ENCODE measurements at places on chromosomes 1 and 21.

DNA sequence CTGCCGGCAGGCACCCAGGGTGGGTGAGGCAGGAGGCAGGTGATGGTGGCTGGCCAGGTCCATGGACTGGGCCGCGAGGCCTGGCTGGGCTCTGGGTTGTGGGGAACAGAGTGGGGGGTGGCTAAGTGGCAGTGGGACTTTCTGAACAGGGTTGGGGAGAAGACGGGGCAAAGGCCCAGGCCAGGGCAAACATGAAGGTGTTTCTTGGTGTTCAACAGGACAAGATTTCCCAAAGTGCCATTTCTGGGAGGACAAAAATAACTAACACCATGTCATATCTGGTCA lies 26.8 kb downstream of the STUM start:
- no peak for DNase-seq

- no peak for DNase-seq
These were observed 85.9 kb downstream of the ROR1 start for GRCh38 chr1:63859480-63860275.

DNA sequence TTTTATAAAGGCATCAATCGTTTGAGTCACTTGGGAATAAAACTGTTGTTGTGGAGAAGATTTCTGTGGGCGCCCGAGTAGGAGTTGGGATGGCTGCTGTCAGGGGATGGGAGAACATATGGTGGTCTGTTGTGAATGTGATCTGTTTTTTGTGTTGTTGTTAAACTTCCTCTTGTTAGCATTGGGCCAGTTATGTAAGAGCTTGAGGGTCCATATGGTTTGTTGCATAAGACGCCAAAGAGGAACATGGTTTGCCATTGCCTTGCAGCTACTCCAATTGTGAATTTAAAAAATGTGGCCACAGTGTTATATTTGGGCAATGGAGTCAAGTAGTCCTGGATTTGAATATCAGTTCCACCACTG lies 136.1 kb upstream of the JUN start:
- no peak for DNase-seq

- DNase-seq, result no peak
These were observed 50.4 kb downstream of the CD34 start for GRCh38 chr1:207860531-207860930.

- no peak for DNase-seq
These were observed 8.7 kb downstream of the RGS18 start for GRCh38 chr1:192167011-192167410.

DNA sequence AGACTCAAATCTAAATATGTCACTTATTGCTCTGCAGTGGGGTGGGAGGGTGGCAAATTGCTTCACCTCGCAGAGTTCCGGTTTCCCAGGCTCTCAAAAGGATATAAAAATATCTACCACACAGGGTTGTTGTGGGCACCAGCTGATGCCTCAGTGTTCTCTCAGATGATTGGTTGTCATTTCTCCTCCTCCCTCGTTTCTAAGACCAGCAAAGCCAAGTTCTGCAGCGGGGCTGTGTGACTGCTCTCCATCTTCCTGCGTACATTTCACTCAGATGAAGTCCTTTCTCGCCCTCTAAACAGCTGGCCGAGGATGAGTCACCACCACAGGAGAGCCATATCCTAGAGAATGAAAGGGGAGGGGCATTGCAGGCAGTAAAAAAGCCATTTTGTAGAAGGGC lies 35.0 kb upstream of the VWA5B1 start:
- no peak for DNase-seq

DNA sequence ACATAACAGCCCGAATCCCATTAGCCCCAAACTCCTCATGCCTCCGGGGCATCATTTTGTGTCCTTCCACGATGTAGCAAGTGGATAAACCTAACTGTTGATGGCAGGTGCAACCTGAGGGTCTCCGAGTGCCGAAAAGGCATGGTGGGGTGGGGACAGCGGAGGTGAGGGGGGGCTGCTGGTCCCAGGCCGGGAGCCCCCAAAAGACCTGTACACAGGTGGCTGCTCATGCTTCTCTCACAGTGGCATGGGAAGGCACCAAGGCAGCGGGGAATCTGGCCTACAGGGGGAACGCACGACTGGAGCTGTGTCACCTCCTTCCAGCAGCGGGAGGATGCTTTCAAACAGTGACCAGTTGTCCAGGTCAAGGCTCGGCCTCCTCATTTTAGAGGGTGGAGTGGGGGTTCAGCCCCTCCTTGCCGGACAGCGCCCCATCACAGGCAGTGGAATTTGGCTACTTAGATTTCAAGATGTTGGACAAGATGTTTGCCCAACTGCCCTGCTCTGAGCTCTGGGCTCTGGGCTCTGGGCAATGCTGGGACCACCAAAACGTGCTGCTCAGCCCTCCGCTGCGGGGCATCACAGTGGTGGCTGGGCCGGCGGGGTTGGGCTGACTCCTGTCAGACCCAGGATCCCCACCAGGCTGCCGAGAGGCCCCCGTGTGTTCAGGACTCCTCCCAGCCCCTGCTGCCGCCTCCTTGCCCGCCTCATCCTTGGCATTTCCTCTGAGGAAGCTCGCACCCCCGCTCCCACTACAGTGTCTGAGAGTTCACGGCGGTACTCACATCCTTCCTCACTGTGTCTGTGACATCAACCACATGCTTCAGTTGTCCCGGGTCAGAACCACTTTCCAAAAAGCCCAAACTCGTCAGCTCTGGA lies 7.6 kb downstream of the DNMT3L start:
- peak; percentile 13 for DNase-seq

DNA sequence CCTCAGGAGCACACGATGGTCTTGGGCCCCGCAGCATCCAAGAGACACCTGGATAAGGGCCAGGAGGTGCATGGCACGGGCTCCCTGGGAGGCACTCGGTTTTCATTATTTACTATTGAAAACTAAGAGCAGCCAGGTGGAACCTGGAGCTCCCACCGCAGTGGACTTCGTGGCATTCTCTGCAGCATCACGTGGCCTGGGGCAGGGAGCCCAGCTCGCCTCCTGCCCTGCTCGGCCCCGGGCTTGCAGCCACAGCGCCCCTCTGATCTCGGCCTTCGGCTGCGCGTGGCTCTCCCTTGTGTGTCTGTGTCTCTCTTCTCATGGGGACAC lies 121.6 kb downstream of the SIK1 start:
- DNase-seq, result no peak

DNA sequence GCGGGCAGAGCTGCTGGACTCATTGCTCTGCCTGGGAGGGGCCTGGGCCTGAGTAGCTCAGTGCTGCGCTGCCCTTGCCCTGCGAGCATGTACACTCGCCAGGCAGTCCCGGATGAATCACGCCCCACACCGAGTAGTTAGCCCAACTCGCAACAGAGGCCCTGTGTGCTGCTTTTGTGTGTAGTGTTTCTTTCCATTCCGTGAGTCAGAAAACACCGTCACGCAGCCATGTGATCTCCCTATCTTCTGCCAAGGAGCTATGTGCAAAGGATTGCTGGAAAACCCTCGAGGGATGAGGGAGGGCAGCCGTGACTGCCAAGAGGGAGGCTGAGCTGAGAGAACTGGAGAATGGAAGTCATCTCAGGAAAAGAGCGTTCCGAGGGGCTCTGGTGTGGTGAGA lies 37.3 kb downstream of the NENF start:
- no peak for DNase-seq

- DNase-seq, result no peak
These were observed 633.8 kb downstream of the NCAM2 start for GRCh38 chr21:21631961-21632360.

DNA sequence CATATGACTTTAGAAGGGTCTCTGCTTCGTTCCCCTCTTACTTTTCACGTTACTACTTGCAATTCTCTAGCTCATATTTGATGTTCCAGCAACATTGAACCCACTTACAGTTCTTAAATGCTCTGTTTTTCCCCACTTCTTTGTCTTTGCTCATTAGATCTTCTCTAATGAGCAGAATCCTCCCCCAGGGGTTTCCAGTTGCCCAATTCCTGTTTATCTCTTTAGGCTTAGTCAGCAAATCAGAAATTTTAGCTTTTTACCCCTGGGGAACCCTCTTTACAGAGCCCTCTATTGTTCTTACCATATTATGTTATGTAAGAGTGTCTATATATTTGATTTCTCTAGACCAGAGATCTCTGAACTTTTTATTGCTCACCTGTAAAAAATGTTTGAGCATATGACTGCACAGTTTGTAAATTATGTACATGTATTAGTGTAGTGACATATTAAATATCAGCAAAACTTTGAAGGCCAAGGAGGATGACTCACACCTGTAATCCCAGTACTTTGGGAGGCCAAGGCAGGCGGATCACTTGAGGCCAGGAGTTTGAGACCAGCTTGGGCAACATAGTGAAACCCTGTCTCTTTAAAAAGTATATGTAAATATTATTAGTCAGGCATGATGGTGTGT lies 71.4 kb downstream of the FNBP1L start:
- no peak for DNase-seq

- DNase-seq, result no peak
These were observed 103.3 kb upstream of the FGGY start for GRCh38 chr1:59193443-59194093.

DNA sequence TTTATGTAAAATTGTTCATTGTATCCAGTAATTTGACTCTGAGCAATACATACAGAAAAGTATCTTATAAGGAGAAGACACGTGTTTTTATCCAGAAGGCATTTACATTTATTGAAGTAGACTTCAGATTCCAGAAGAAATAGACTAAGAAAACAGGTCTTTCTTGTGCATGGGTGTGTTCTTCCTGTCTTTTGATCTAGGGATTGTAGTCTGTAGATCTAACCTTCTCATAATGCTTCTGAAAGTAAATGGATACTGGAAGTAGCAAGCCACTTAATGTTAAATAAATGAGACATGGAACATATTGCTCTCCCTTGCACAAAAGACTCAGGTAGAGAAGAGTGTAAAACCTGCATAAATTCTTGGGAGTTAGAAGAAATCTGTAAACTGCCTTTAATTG lies 853.2 kb upstream of the B3GALT2 start:
- no peak for DNase-seq

DNA sequence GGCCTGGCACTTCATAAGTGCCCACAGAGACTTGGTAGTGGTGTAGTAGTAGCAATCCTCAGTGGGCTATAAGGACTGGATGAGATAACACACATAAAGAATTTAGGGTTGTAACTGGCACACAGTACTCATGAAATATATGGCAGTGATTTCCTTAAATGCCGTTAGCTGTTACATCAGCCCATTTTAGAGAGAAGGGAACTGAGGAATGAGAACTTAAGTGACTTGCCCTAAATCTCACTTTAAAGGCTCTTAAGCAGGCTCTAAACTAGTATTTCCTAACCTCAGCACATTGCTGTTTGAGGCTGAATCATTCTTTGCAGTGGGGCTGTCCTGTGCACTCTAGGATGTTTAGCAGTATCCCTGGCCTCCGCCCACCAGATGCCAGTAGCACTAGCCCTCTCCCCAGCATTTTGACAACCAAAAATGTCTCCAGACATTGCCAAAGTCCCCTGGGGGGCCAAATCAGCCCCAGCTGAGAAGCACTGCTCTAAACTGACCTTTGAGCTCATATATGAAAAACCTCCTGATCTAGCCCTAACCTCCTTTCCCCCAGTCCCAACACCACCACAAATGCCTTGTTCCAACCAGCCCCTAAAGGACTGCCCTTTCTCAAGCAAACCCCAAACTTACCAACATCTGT lies 11.6 kb downstream of the CAMK2N1 start:
- no peak for DNase-seq

DNA sequence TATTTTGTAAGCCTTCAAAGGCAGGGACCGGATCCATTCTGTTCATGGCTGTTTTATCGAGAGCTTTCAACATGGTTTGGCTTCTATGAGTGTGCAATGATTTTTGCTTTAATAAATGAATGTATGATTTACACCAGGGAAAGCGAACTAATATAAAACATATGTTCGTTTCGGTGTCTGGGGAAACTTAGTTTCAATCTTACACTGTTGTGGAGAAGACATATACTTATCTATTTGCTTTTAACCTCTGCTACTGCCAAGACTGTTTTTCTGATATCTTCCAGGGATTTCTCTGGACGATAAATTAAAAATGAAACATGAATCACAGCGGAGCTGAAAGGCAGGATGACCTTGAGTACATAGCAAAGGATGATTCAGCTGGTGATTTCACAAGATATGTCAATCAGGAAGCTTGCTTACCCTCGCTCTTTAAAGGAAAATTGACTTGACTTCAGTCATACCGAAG lies 14.7 kb upstream of the CYYR1 start:
- DNase-seq, result no peak

DNA sequence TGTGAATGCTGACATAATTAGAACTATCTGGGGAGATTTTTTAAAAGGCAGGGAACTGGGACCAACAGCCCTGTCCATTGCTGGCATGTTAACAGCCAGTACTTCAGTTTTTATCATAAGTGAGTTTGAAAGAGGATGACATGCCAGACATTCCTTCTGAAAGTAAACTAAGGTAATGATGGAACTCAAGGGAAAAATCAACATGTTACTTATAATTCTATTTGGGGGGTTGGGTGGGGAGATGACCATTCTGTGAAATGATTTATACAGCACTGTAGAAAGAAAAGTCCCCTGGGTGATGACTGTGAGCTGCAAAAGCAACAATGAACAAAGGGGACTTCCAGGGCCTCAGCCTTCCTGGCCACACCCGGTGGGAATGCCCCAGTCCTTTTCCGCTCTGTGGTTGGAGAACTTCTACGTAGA lies 5.4 kb upstream of the LAMC2 start:
- no peak for DNase-seq

DNA sequence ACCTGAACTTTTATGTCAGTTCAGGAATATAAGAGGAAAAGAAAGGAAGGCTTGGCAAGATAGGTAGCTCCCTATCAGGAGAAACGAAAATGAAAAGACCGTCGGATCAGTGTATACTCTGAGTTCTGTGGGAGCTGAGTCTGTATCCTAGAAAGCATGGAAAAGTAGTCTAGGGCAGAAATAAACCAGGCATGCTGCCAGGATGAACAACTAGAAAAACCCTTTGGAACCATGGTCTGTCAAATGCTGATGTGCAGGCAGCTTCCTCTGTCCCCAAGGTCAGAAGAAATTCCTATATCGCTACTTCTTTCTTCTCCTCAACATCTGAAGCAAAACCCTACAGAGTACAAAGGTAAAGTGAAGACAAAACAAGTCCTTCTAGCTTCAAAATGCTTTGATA lies 268.8 kb downstream of the ST6GALNAC3 start:
- no peak for DNase-seq

DNA sequence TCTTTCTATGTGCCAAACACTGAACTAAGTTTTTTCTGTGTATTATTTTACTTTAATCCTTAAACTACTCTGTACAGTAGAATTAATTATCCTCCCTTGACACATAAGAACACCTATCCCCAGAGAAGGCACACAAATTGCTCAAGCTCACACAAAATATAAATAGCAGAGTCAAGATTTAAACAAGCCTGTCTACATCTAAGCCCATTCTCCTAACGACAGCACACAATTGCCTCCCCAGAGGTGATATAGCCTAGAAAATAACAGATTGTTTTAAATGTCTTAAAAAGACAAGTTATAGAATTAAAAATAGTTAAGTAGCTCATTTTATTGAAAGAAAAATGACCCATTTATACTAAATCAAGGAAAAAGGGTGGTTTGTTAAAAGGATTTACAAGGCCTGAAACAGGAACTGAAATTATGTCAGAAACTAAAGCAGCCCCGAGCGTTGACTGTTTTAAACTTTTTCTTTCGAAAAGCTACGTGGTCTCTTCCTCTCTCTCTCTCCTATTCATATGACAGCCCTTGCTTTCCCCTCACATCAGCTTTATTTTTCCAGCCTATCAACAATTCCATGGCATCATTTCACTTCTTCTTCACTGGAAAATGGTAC lies 30.5 kb downstream of the TNFSF18 start:
- no peak for DNase-seq

GRCh38 chr21:45974073-45975019 lies 7.2 kb upstream of the COL6A1 start:
- peak; percentile 54 for DNase-seq
